ENCODE measurements at places on chromosomes 3 and 15. TPM values are rescaled to one million over a fixed set of nuclear protein-coding genes. Genes with fewer than 3 reads are reported as not detected.

The MLH1 gene
- 35.7 TPM for total RNA-seq

The PLA2G4F gene
- not detected for total RNA-seq

The CGNL1 gene
- total RNA-seq, result 0.73 TPM

The PLA2G4D gene
- total RNA-seq, result not detected

The CCR8 gene
- 0.60 TPM for total RNA-seq

The CD47 gene
- 130 TPM for total RNA-seq

The TBC1D2B gene
- total RNA-seq, result 94.7 TPM

The ADGRG7 gene
- total RNA-seq, result not detected

The FGD5 gene
- 145 TPM for total RNA-seq

The MASP1 gene
- total RNA-seq, result not detected

The SEMA3G gene
- 10.3 TPM for total RNA-seq

The SLC15A2 gene
- total RNA-seq, result 14.6 TPM

The LDHAL6B gene
- not detected for total RNA-seq

The TRNT1 gene
- 31.1 TPM for total RNA-seq

The MUSTN1 gene
- not detected for total RNA-seq

The MCF2L2 gene
- total RNA-seq, result 20.8 TPM

The UNC13C gene
- not detected for total RNA-seq

The ZBBX gene
- not detected for total RNA-seq

The ELL3 gene
- 3.0 TPM for total RNA-seq

The CPN2 gene
- total RNA-seq, result 0.54 TPM

The STARD9 gene
- total RNA-seq, result 30.8 TPM

The SCN11A gene
- total RNA-seq, result 5.4 TPM

The FGF7 gene
- total RNA-seq, result 1.5 TPM

The FAM107A gene
- 30.5 TPM for total RNA-seq

The CILP gene
- total RNA-seq, result 0.23 TPM

The PML gene
- 114 TPM for total RNA-seq

The PRSS50 gene
- not detected for total RNA-seq

The SAMMSON gene
- total RNA-seq, result not detected

The RPN1 gene
- 153 TPM for total RNA-seq

The AP3B2 gene
- 9.5 TPM for total RNA-seq

The C15orf62 gene
- total RNA-seq, result 0.28 TPM

The P2RY14 gene
- total RNA-seq, result 2.0 TPM

The FBXO40 gene
- not detected for total RNA-seq

The GTPBP8 gene
- 13.0 TPM for total RNA-seq

The FOXL2NB gene
- not detected for total RNA-seq

The ZNF710 gene
- 36.7 TPM for total RNA-seq

The CPLX3 gene
- total RNA-seq, result 73.7 TPM

The SKOR1 gene
- total RNA-seq, result 0.46 TPM

The EFHB gene
- 0.95 TPM for total RNA-seq

The KIF15 gene
- 2.5 TPM for total RNA-seq

The CTXN2 gene
- not detected for total RNA-seq

The CRYGS gene
- total RNA-seq, result 5.3 TPM

The CFAP100 gene
- not detected for total RNA-seq

The SLC27A2 gene
- not detected for total RNA-seq

The CCR1 gene
- 72.0 TPM for total RNA-seq

The HERC2 gene
- 48.8 TPM for total RNA-seq

The HES1 gene
- 40.3 TPM for total RNA-seq

The AQP9 gene
- 58.6 TPM for total RNA-seq

The CCR5 gene
- total RNA-seq, result 9.5 TPM

The MESD gene
- total RNA-seq, result 26.2 TPM

The CCDC33 gene
- not detected for total RNA-seq

The GCNT3 gene
- not detected for total RNA-seq
